ENCODE measurements at places on chromosomes 11 and 22.

- DNase-seq = no peak
Measured at GRCh38 chr11:75499423-75500190, 26.1 kb downstream of the GDPD5 start.

DNA sequence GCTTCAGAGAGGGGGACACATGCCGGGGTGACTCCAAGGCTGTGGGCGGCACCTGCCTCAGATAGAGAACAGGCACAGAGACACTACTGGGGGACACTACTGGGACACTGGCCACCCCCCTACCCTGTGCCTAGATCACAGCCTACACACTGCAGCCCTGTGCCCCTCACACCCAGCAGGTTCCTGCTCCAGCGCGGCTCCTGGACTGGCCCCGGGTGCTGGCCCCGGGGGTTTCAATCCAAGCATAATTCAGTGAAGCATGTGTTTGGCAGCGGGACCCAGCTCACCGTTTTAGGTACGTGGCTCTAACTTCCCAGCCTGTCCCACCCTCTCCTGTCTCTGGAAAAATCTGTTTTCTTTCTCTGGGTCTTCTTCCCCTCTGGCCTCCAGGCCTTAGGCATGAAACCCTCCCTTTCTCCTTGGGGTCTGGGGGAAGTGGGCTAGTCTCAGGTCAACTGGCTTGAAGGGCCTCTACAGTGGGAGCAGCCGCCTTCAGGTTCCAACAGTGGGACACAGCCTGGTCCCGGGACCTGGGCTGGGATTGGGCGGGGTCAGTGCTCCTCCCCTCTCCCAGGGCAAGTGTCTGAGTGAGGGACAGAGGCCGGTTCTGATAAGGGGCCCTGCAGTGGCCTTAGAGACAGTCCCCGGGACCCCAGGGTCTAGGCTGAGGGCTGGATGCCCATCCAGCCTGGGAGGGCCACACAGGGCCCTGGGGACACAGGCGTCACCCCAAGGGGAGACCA is 98.8 kb downstream of the CRYBB2 start:
- no peak for DNase-seq

GRCh38 chr11:67160872-67161783 is 42.1 kb downstream of the KDM2A start:
- DNase-seq = no peak

DNA sequence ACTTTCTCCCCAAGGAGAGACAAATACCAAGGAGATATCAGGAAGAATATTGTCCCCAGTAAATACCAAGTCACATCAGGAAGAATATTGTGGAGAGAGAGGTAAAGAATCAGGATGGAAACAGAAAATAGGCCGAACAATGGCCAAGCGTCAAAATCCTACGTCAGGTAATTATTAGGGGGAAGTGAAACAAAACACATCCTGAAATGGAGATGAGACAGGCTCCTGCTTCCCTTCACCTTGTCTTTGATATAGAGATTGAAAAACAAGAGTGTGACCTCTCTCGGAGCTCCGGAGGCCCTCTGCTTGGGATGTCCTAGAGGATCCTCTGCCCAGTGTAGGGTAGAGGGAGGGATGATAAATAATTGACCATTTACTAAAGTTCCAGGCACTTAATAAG is 27.4 kb upstream of the IZUMO1R start:
- no peak for DNase-seq

- no peak for DNase-seq
Measured at GRCh38 chr11:124875401-124875800, 10.2 kb downstream of the ROBO3 start.

Data from NCI-H1105 (cell line).